B cell (primary cell): ENCODE measurements at places on chromosomes 6 and 20. TPM values are rescaled to one million over a fixed set of nuclear protein-coding genes. Genes with fewer than 3 reads are reported as not detected.

QRSL1 gene
- total RNA-seq, result 38.5 and 42.1 TPM in 2 replicates

NKAIN4 gene
- total RNA-seq, result not detected in 2 replicates

PHACTR3 gene
- not detected in 2 replicates for total RNA-seq

SCUBE3 gene
- not detected in 2 replicates for total RNA-seq

DNA sequence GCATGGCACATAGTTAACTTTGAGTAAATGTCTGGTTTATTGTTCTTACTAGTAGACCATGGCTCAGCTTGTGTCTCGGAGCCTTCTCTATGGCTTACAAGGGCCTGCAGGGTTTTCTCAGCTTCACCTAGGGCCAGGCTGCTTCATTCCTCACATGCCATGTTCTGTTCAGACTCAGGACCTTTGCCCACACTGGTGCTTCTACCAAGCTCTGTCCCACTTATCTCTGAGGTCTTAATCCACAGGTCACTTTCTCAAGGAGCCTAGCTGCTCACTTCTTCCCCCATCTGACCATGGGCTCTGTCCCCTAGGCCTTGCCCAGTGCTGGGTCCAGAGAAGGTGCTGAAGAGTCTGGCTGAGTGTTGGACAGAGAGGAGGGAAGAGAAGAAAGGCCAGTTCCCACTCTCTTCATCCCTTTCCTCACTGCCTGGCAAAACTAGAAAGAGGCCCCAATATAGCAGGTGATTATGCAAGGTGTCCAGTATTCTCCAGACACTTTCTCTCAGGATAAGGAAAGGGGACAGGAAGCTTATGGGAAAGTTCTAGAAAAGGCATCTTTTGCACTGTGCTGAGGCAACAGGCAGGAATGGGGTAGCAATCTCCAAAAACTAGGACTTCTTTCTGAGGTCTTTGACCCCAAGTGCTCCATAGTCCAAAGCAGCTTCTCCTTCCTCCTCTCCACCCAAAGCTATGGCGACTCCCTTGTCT is 40.0 kb downstream of the COX4I2 start:
- no peaks in the 10 kb centered on the region for H3K27me3 ChIP-seq
- H3K36me3 ChIP-seq, result peaks cover 30% of the 10 kb centered on the region
- peaks cover 26% of the 10 kb centered on the region for H3K4me1 ChIP-seq
- DNase-seq, result no peak

DNA sequence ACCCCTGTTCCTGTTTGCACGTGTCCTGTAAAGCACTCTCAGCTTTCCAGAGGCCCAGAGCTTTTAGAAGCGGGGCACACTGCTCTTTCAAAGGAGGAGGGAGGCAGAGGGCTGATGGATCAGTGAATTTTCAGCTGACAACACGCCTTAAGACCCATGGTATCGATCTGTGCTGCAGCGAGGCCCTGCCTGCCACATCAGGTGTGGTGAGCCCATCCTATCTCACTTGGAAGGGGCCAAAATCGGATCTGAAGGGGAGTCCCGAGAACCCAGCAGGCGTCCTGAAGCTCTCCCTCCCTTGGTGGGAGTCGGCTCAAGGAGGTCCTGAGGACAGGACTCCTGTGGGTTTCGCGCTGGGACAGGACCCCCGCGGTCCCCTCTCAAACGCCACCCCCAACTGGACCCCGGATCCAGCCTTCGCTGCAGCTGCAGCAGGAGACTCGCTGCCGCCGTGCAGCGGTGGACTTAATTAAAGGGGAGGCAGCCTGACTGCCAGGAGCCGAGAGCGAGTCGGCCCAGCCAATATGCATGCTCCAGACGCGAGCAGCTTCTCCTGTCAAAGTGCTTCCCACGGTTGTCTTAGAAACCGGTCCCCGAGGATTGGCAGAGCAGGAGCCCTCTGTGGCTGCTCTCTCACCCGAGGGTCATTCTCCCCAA is 580.0 kb upstream of the ZNF337 start:
- H3K27me3 ChIP-seq, result no peaks in the 10 kb centered on the region
- H3K36me3 ChIP-seq, result no peaks in the 10 kb centered on the region
- H3K4me1 ChIP-seq, result no peaks in the 10 kb centered on the region
- H3K27ac ChIP-seq, result no peak overlapping the region

GRCh38 chr6:148972481-148972880 is 225.7 kb downstream of the UST start:
- no peaks in the 10 kb centered on the region for H3K27me3 ChIP-seq
- H3K4me1 ChIP-seq, result peaks cover 10% of the 10 kb centered on the region
- H3K36me3 ChIP-seq, result no peaks in the 10 kb centered on the region

- H3K4me3 ChIP-seq, result no peak overlapping the region
- H3K27ac ChIP-seq, result no peak overlapping the region
- peaks cover 4% of the 10 kb centered on the region for H3K27me3 ChIP-seq
- H3K36me3 ChIP-seq, result no peaks in the 10 kb centered on the region
- DNase-seq, result no peak
- H3K4me1 ChIP-seq, result no peaks in the 10 kb centered on the region
These were observed 87.7 kb downstream of the IYD start for GRCh38 chr6:150456466-150456865.

DNA sequence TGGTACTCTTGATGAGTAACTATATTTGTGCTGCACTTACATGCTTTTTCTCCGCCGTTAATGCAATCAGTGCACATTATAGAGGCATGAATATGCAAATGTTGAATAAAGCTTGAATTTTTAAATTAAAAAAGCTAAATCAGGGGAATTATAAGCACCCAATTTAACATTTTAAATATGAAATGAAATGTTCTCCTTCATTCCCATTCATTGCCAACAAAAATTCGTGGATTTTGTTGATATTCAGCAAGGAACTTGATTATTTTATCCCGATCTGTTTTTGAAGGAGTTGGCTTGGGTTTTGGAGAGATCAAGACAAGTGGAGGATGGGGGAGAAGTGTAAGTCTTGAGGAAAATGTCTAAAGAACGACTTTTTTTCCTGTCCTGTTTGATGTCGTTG is 318.7 kb upstream of the SOX4 start:
- no peak for DNase-seq
- H3K27ac ChIP-seq, result no peak overlapping the region
- no peaks in the 10 kb centered on the region for H3K36me3 ChIP-seq
- no peak overlapping the region for H3K4me3 ChIP-seq

- H3K27ac ChIP-seq, result no peak overlapping the region
- no peaks in the 10 kb centered on the region for H3K4me1 ChIP-seq
- H3K27me3 ChIP-seq, result no peaks in the 10 kb centered on the region
- DNase-seq, result no peak
- no peak overlapping the region for H3K4me3 ChIP-seq
These were observed 57.2 kb downstream of the TMEM200A start for GRCh38 chr6:130423044-130423443.
